Esophagus squamous epithelium (tissue), 5 donors: ENCODE measurements at places on chromosomes 11 and 22.

- no peak for DNase-seq
Observed at GRCh38 chr11:131642756-131643531, 272.5 kb downstream of the NTM start.

GRCh38 chr11:48123934-48124755, 92.5 kb upstream of the OR4B1 start:
- DNase-seq = no peak

GRCh38 chr11:7439746-7440320, 45.5 kb upstream of the OLFML1 start:
- no peak for DNase-seq

GRCh38 chr11:65925397-65925796, 6.2 kb downstream of the DRAP1 start:
- no peak for DNase-seq

DNA sequence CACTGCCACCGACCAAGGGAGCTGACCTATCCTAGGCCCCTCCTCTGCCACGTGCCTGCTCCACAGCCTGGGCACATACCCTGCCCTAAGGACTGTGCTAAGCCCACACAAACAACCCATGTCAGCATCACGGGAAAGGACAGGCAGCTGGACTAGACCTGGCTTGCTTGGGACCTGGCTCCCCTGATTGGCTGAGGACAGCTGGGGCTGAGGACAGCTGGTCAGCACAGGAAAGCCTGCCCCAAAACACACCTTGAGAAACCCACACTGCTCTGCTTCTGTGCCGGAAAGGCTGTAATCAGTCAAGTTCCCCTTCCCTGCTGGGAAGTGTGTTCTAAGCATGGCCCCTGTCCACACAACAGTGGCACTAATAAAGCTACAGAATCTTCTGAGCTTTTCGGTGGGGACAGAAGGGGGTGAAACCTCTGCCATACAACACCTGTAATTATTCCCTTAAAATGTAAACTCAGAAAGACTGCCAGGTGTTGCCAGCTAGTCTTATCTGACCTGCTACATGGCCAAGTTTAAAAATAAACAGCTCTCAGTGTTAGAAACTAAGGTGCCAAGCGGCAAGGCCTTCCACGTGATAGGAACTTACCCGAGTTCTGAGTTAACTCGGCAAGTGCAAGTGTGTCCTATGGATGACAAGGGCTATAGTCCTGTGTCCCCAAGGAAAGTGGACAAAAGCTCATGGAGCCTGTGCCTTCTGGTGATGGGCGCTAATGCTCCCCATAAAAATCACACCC, 35.7 kb upstream of the ARFGAP3 start:
- no peak for DNase-seq

DNA sequence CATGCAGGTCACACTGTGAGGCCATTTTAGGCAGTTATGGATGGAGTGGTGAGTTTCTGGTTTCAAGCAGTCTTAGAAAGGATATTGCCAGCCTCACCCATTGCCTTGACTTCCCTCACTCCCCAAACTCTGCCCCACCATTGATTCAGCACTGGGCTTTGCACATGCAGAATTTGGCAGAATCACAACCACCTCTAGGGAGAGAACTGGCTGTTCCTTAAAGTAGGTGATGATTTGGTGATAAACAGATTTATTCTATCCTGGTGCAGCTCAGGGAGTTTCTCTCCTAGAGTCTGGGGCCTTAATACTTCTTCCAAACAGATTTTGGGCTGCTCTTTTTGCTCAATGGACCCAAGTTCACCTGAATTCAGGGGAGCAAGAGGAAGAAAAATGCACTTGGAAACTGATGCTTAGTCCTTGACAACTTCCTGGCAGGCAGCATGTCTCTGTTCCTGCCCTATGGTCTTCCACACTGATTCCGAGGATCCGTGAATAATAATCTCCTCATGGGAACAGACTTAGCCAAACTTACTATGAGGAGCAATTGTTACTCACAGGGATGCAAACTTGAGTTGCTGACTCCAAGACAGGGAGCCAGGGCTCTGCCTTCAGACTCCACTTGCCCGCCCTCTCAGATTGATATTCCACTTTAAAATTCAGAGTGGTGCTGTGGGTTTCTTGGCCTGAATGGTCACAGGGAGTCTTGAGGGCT, 129.7 kb upstream of the PARVA start:
- DNase-seq = no peak

DNA sequence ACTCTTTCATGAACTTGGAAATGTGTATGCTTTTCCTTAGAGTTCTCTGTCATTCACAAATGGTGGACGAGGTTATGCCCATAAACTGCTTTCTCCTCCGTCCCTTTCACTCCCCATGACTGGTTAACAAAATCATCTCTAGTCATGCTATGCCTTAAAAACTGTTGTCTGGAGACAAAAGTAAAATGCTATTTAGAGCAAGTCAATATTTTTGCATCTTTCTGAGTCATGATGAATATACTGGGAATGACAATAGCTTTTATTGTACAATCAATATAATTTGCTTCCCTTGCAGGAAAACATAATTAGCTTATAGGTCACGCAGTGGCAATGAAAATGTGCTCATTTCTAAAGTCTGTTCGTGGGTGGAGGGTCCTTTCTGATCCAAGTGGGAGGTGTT, 216.7 kb upstream of the SORL1-AS1 start:
- DNase-seq = no peak

DNA sequence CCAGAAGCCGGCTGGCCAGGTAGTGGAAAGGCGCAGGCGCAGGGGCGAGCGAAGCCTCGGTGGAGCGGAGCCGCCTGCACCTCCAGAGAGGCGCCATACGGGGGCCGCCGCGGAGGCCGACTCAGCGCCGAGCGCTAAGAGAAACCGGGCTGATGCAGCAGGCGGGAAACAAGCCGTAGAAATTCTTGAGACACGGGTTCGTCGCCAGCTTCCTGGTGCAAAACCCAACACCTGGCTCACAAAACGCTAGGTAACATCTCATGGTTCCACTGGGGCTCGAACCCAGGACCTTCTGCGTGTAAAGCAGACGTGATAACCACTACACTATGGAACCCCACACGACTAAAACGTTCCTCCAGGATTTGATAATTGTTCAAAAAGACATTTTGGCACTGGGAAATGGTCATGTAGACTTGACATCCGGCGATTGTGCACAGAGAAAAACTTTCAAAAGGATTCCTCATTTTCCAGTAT, 39.1 kb downstream of the OR4D9 start:
- no peak for DNase-seq

DNA sequence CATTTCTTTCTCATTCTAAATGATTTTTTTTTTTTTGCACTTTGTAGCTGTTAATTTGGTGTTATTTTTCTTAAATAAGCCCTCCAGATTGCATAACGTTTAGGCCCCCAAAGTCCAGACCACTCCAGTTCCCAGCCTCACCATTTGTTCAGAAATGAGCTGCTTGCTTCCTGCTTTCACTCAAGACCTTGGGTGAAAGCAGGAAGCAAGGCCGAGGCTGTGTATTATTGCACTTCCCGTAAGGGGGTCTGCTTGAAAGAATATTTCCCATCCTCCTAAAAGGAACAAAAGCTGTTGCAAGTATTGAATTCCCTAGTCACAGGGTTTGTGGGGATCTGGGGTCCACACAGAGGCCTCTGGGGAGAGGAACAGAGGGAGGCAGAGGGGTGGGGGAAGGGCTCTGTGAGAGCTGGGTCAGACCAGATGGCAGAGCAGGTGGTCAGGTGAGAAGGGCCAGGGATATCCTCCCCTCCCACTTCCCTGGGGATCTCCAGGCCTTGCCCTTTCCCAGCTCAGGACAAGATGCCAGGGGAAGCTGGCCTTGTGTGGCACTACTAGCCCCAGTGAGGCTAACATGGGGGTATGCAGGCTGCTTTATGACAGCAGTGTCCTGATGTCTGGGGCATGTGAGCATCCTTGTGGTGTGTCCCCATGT, 51.6 kb upstream of the MYEOV start:
- no peak for DNase-seq

GRCh38 chr11:131278472-131278871, 91.9 kb upstream of the NTM start:
- DNase-seq = no peak

GRCh38 chr22:25698978-25699377, 43.0 kb upstream of the MYO18B start:
- DNase-seq = no peak

GRCh38 chr22:45088576-45088975, 75.1 kb upstream of the NUP50 start:
- no peak for DNase-seq

GRCh38 chr11:116547571-116547970, 225.2 kb downstream of the BUD13 start:
- DNase-seq = no peak

DNA sequence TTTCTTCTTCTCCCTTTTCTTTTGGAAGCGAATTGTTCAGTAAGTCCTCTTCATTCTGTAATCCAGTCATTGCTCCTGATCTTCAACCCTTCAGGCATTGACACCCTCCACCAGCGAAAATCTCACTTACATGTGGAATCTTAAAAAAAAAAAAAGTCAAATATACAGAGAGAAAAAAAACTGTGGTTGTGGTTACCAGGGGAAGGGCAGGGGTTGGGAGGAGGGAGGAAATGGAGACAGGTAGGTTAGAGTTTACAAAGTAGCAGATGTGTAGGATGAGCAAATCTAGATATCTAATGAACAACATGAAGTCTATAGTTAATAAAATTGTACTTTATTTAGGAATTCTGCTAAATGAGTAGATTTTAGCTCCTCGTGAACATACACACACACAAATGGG, 17.7 kb upstream of the TMEM123 start:
- no peak for DNase-seq

GRCh38 chr11:83736684-83737083, 450.5 kb upstream of the CCDC90B start:
- DNase-seq = no peak

GRCh38 chr22:30538280-30538679, 8.3 kb downstream of the SEC14L6 start:
- DNase-seq = no peak

GRCh38 chr11:86184728-86185380, 59.7 kb upstream of the EED start:
- no peak for DNase-seq

- no peak for DNase-seq
Observed at GRCh38 chr11:12679471-12679870, 5.2 kb downstream of the TEAD1 start.

- DNase-seq = no peak
Observed at GRCh38 chr11:87036756-87037449, 831 bp upstream of the TMEM135 start.

DNA sequence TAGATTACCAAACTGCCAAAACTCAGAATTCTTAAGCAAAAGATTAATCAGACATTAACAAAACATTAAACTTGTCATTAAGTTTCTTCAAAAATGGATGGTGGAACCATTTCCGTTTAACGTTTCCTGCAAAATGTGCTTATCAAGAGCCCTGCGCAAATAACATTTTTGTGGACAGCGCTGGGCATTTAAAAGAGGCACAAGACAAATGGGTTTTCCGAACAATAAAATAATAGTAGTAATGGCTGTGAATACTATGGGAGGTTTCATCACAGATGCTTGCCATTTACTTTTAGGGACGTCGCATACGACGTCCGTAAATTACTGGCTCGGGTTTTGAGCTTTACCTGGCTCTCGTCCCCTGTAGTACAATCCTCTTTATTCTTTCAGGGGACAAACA, 1.1 kb downstream of the NPAT start:
- DNase-seq = no peak

DNA sequence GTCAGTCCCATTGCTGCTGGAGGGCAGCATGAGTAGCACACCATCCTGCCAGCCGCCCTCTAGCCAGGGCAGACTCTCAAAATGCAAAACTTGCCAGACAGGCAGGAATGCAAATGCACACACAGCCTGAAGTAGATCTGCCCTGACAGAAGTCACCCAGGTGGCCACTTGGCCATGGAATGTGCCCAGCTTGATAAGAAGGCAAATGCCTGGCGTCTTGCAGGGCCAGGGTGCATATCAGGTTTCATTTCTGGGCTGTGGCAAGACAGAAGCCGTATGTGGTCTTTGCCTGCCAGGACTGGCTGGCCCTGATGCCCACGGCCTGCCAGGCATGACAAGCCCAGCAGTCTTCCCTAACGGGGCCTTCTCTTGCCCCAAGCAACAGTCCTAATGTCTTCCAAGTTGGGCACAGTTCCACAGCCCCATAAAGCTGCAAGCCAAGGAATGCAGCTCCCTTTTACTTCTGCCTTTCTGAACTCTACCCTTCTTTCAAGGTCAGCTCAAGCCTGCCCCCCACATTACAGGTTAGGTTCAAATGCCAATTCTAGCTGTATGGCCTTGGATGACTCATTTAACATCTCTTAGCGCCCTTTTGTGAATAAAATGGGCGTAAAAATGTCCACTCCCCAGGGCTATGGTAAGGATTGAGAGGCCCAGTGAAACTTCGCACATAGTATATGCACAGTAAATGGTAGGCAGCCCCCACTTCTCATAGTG, 29.7 kb downstream of the POU2AF3 start:
- DNase-seq = no peak

DNA sequence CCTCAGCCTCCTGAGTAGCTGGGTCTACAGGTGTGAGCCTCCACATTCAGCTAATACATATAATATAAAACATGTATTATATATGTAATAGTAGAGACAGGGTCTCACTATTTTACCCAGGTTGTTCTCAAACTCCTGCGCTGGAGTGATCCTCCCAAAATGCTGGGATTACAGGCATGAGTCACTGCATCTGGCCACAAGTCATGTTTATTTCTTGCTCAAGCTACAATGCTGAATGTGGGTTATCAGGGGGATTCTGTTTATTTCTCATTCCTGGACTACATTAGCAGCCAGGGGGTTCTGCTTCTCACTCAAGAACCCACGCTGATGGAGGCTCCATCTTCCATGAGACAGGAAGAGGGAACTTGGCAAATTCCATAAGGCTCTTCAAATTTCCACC, 24.8 kb downstream of the FOLR3 start:
- DNase-seq = no peak

GRCh38 chr11:46234311-46234710, 43.2 kb upstream of the CREB3L1 start:
- no peak for DNase-seq

DNA sequence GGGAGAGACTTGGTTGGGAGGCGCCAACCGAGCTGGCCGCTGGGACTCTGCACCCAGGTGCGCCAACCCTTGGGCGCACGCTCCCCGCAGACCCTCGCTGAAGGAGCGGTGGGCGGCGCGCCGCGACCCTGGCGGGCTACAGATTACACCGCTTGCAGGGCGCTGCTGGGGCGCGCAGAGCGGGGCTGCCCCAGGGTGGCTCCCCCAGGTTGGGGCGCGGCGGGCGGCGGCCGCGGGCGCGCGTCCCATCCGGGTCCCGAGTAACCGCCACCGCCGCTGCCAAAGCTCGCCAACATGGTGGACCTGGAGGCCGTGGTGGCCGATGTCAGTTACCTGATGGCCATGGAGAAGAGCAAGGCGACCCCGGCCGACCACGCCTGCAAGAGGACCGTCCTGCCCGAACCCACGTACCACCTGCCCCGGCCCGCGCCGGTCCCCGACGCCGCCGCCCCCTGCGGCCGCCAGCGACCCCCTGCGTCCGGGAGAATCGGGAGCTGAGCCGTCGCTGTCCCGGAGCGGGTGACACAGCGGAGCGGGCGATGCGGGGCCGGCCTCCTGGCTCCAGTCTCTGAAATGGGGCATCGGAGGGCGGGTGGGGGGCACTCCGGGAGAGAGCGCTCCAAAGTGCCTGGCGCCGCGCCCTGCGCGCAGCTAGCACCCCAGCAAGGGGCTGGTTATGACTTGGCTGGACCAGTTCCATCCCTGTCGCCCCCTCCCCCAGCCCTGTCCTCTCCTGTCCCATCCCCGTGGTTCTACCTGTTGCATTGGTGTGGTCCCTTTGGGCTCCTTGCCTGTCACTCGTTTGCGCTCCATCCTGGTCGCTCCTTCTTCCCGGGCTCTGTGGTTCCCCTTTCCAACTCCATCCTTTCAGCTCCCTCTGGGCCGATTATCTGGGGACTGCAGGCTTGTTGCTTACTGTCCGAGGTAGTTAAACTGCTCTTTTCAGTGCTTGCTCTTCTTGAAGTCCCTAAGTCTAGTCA, 143.3 kb upstream of the GRK3 start:
- DNase-seq = no peak

- DNase-seq = no peak
Observed at GRCh38 chr11:47864901-47865300, 16.8 kb upstream of the NUP160 start.
